ENCODE measurements at places on chromosomes 1 and 21. TPM values are rescaled to one million over a fixed set of nuclear protein-coding genes. Genes with fewer than 3 reads are reported as not detected.

GRCh38 chr1:184691719-184692324 lies 62.8 kb downstream of the EDEM3 start:
- H3K27me3 ChIP-seq = no peaks in the 10 kb centered on the region
- no peaks in the 10 kb centered on the region for H3K4me1 ChIP-seq
- no peak overlapping the region for H3K27ac ChIP-seq
- H3K4me3 ChIP-seq = no peak overlapping the region
- DNase-seq = no peak

DNA sequence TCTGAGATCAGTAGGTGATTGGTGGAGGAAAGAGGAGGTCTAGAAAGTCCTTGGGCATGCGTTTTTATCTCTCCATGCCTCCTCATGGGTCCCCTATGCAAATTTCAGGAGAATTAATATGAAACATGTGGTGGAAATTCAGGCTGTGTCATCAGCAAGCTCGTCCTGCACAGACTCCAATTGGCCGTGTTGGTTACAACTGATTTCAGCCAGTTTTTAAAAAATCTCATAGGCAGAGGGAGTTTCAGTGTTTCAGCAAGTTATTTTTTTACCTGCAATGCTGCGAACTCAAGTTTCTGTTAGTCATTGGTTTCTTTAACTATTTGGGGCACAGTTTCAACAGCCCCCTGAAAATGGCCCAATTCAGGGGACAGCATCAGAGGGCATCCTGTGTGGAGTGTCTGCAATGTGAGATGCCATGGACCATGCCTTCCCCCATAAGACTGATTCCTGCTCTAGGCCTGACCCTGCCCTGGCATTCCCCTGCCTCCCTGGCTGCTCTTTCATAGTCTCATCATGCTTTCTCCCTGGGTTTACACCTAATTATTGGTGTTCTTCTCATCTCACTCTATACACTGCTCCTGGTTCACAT lies 59.9 kb downstream of the C1orf198 start:
- H3K4me3 ChIP-seq = no peak overlapping the region
- H3K27ac ChIP-seq = no peak overlapping the region
- H3K27me3 ChIP-seq = no peaks in the 10 kb centered on the region
- no peaks in the 10 kb centered on the region for H3K4me1 ChIP-seq

DNA sequence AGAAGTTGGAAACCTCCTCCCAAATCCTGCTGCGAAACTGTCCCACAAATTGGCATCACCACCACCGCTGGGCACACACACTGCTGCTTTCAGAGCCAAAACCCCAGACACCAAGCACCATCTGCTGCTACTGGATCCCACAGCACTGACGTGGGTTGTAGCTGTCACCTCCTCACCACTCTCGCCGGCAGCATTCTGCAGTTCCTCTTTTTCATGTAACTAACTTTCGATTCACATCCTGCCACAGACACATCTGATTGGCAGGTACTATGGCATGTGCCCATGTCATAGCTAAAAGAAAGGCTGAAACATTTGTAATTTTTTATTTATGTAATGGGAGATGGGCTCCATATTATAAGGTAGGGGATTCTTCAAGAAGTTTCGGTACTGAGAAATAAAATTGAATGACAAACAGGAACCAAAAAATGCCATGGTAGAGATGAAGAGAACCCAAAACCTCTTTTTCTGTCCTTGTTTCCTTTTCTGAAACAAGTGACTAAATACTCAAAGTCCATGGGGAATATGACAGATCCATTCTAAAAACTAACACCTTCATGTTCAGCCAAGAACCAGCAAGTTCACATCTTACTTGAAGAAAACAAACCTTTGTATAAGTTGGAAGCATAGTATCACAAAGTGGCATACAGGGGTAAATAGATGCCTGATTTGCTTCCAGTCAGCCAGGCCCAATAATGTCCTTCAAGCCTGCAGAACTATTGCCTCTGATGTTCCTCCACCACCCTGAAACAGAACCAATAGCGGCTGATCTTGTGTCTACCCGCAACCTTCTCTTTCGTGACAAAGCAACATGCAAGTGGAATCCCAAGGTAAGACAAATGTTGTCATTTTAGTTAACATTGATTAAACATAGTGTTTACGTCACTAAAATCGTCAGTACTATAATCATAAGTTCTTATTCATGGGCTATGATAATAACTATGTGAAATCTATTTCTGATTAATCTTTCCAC lies 26.6 kb upstream of the RGS13 start:
- H3K36me3 ChIP-seq = no peaks in the 10 kb centered on the region
- peaks cover 23% of the 10 kb centered on the region for H3K4me1 ChIP-seq
- peak; percentile 96 for DNase-seq
- H3K27ac ChIP-seq = peak overlapping the region; percentile 88
- H3K27me3 ChIP-seq = no peaks in the 10 kb centered on the region

- H3K27ac ChIP-seq = no peak overlapping the region
- H3K4me1 ChIP-seq = no peaks in the 10 kb centered on the region
- DNase-seq = no peak
- no peaks in the 10 kb centered on the region for H3K27me3 ChIP-seq
These were observed 688.5 kb downstream of the MATN1 start for GRCh38 chr1:30034627-30035521.

LMOD1 gene
- 0.15 TPM for total RNA-seq

DNA sequence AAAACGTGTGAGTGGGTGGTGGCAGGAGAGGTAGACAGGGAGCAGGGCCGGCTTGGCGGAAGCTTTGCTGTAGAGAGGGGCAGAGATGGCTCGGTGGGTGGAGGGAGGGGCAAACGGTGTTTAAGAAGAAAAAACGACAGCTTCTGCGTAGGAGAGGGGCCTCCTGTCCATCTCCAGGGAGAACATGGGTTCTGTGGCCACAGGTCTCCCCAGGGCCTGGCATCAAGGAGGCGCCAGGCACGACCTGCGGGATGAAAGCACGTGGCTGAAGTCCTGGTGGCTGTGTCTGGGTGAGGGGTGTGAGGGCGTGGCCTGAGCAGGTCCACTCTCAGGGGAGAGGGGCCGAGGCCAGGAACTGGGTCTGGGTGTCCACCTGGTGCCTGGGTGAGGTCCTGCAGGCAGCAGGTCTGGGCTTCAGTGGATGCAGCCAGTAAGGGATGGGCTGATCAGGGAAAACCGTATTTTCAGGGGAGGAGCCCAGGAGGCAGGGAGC lies 940 bp upstream of the PRKCZ start:
- no peaks in the 10 kb centered on the region for H3K4me1 ChIP-seq
- no peaks in the 10 kb centered on the region for H3K27me3 ChIP-seq
- no peak overlapping the region for H3K27ac ChIP-seq

DNA sequence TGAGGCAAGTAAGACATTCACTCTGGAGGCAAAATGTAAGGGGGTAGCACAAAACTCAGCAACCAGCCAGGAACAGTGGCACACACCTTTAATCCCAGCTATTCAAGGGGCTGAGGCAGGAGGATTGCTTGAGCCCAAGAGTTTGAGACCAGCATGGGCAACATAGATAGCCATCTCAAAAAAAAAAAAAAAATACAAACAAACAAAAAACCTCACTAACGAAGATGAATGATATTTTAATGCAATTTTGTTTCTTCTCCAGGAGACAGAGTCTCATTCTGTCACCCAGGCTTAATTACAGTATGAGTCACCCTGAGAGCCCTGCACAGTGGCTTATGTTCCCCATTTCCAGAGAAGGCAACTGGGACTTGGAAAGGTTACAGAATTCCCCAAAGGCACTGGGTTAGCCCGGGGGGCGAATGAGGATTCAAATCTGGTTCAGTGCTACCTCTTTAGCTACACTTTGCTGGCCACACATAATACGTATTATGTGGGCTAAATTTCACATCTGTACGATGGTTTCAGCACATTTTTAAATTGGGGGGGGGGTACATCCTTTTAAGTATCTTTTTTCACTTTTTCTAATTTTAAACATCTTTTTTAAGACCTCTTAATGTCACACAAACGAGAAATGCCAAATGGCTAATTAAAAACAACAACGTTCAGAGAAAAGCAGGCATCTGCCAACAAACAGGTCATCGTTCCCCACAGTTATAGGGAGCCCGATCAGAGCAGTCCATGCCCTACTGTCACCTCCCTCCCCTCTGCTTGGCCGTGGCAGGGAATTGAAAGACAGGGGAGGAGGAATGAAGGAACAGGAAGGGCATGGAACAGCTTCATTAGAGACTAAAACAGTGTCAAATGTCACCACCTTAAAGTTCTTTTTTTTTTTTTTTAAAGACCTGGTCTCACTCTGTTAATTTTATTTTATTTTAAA lies 3.5 kb downstream of the CELA2A start:
- H3K4me1 ChIP-seq = peaks cover 4% of the 10 kb centered on the region
- no peak overlapping the region for H3K4me3 ChIP-seq
- H3K27me3 ChIP-seq = no peaks in the 10 kb centered on the region
- H3K27ac ChIP-seq = no peak overlapping the region
- H3K36me3 ChIP-seq = no peaks in the 10 kb centered on the region

- no peak overlapping the region for H3K4me3 ChIP-seq
- no peaks in the 10 kb centered on the region for H3K27me3 ChIP-seq
- DNase-seq = no peak
- peaks cover 6% of the 10 kb centered on the region for H3K4me1 ChIP-seq
These were observed 19.0 kb downstream of the TMEM63A start for GRCh38 chr1:225863167-225863566.

DNA sequence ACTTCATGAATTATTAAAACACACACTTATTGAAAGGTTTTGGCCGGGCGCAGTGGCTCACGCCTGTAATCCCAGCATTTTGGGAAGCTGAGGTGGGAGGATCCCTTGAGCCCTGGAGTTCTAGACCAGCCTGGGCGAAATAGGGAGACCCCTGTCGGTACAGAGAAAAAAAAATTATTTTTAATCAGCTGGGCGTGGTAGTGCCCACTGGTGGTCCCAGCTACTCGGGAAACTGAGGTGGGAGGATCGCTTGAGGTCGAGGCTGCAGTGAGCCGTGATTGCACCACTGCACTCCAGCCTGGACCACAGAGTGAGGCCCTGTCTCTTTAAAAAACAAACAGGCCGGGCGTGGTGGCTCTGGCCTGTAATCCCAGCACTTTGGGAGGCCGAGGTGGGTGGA lies 1.7 kb downstream of the GABPB2 start:
- H3K27me3 ChIP-seq = no peaks in the 10 kb centered on the region
- H3K36me3 ChIP-seq = no peaks in the 10 kb centered on the region
- H3K4me1 ChIP-seq = peaks cover 8% of the 10 kb centered on the region
- DNase-seq = no peak
- H3K27ac ChIP-seq = no peak overlapping the region
- H3K4me3 ChIP-seq = no peak overlapping the region

GRCh38 chr1:11237356-11237755 lies 25.0 kb downstream of the MTOR start:
- no peak overlapping the region for H3K27ac ChIP-seq
- H3K36me3 ChIP-seq = peaks cover 18% of the 10 kb centered on the region
- no peak for DNase-seq
- no peaks in the 10 kb centered on the region for H3K27me3 ChIP-seq
- H3K4me1 ChIP-seq = peaks cover 3% of the 10 kb centered on the region

KCNJ15 gene
- total RNA-seq = 0.46 TPM

DNA sequence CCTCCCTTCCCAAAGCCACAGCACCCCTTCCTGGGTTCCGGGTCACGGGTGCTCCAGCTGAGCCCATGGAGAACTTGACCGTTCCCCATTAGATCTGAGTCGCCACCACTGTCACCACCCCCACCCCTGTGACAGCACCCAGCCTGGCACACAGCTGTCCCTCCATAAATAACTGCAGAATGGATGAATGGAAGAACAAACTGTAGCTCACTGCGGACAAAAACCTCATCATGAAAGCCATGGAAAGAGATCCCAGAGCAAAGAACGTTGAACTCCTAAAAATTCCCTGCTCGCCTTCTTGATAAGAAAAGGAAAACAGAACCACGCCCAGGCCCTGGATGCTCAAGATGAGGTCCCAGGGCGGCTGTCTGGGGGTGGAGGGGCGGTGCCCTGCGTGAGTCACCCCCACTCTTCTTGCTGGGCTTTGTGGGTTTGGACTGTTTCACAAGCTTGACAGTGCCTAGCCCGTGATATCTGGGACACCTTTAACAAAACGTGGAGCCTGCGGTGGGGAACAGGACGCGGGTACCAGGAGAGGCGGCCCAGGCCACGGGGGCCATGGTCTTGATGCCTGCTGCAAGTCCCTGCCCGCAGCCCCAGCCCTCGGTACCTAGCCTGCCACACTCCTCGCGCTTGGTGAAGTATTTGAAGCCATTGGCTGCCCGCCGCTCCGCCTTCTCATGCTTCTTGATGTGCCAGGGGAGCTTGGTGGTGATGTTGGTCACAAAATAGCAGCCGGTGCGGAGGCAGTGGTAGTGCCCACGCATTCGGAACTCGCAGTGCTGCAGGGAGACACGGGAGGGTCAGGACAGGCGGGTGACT lies 151.9 kb downstream of the CASZ1 start:
- no peaks in the 10 kb centered on the region for H3K4me1 ChIP-seq
- H3K27me3 ChIP-seq = no peaks in the 10 kb centered on the region
- H3K36me3 ChIP-seq = no peaks in the 10 kb centered on the region
- DNase-seq = no peak
- H3K27ac ChIP-seq = no peak overlapping the region
- no peak overlapping the region for H3K4me3 ChIP-seq

TAL1 gene
- total RNA-seq = 0.05 TPM

DNA sequence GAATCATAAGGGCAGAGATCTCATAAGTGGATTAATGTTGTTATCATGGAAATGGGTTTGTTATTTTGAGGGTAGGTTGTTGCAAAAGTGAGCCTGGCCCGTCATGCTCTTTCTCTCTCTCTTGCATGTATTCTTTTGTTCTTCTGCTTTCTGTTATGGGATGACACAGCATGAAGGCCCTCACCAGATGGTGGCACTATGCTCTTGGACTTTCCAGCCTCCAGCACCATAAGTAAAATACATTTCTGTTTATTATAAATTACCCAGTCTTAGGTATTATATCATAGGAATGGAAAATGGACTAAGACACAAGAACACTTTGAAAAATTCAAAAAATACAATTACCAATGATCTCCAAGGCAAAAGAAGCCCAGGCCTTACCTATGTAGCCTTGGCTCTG lies 676.1 kb downstream of the PTPRU start:
- no peaks in the 10 kb centered on the region for H3K27me3 ChIP-seq
- no peak overlapping the region for H3K27ac ChIP-seq
- H3K4me3 ChIP-seq = no peak overlapping the region
- DNase-seq = no peak
- no peaks in the 10 kb centered on the region for H3K36me3 ChIP-seq

GRCh38 chr1:244236101-244236500 lies 185.0 kb downstream of the ZBTB18 start:
- DNase-seq = no peak
- H3K27me3 ChIP-seq = no peaks in the 10 kb centered on the region
- H3K36me3 ChIP-seq = no peaks in the 10 kb centered on the region
- H3K4me1 ChIP-seq = peaks cover 7% of the 10 kb centered on the region

DNA sequence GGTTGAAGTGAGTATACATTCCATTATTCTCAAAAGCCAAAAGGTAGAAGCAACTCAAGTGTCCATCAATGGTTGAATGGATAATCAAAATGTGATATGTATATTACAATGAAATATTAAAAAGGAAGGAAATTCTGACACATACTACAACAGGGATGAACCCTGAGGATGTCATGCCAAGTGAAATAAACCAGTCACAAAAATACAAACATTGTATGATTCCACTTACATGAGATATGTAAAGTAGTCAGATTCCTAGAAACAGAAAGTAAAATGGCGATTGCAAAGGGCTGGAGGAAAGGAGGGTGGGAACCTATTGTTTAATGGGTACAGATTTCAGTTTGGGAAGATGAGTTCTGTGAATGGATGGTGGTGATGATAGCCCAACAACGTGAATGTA lies 5.8 kb downstream of the SLC44A3 start:
- H3K27me3 ChIP-seq = peaks cover 4% of the 10 kb centered on the region
- no peak for DNase-seq
- H3K36me3 ChIP-seq = no peaks in the 10 kb centered on the region
- no peak overlapping the region for H3K27ac ChIP-seq
- H3K4me3 ChIP-seq = no peak overlapping the region
- H3K4me1 ChIP-seq = no peaks in the 10 kb centered on the region

Measured in GM12878 (cell line).